ENCODE measurements at places on chromosomes 11 and 22.
A peak's percentile ranks its signal among the peaks of the same experiment; 100 is the strongest.

GRCh38 chr11:72754544-72755155, 2.4 kb upstream of the ARAP1 start:
- no peak for DNase-seq

DNA sequence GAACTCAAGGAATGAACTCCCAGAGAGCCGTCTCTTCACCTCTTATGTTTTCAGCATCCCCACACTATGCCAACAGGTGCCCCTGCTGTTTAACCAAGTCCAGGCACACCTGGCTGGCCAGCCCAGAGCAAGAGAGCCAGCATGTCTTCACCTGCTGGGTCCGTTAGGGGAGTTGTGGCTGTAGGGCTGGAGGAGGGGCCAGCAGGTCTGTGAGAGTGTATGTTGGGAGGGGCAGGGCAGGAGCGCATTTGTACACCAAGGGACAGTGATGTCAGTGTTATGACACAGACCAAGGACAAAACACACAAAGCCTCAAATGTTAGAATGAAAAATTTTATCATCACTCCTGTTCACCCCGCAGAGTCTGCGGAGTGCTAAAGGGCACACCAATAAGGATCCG, 5.8 kb downstream of the PATZ1 start:
- DNase-seq: no peak

- DNase-seq: no peak
Measured at GRCh38 chr11:66115638-66116301, 45.7 kb downstream of the PACS1 start.

DNA sequence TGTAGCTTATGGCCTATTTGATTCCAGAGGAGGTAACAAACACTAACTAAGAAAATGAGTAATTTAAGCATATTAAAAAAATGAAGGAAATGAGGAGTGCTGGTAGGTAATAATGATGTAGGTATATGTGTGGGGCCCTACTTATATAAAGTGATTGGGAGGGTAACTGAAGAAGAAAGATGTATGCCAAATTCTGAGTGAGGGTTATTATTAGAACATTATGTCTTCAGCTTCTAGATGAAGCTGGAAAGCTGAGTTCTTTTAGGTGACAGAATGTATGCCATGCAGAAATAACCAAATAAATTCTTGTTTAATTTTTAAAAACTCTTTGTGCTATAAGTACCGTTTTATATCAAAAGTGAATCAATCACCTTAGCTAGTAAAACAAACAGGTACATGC, 479.6 kb upstream of the TENM4 start:
- DNase-seq: no peak

GRCh38 chr11:77547863-77548551, 41.7 kb upstream of the AQP11 start:
- DNase-seq: peak; percentile 76

DNA sequence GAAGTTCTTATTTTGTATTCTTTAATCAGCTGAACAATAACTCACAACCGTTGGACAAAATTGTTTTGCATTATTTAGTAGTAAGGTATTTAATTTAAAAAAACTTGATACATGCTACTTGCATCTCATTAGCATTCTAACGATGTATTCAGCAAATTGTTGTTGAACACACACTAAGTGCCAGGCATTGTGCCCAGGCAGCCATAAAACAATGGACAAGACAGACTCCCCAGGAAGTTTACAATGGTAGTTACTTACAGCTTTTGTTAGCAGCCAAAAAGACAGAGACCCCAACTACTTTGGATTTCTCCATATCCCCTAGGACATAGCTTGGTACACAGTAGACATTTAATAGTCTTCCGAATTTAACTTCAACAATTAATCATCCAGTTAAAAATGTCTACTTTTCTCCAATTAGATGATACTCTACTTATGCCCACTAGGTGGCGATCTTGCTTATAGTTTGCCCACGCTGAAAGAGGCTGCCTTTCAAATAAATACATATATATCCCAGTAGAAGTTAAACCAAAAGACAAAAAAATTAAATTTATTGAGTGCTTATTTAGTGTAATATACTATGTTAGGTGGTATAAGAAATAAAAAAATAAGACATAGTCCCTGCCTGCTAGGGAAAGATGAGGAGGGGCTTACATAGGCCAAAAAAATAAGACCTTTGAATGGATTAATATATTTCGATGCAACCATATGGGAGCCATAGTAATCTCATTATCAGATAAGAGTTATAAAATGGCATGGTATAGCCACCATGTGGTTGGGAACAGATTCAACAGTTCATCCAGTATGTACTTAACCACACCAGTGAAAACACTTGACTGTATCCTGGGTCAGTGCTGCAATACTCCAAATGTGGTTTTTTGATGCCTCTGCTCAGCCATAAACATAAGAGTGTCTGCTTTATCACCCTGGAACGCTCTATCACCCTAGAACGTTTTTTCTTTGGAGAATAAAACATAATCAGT, 2.0 kb upstream of the FJX1 start:
- peak; percentile 48 for DNase-seq

- no peak for DNase-seq
Measured at GRCh38 chr11:88293931-88294330, 43.6 kb downstream of the CTSC start.

DNA sequence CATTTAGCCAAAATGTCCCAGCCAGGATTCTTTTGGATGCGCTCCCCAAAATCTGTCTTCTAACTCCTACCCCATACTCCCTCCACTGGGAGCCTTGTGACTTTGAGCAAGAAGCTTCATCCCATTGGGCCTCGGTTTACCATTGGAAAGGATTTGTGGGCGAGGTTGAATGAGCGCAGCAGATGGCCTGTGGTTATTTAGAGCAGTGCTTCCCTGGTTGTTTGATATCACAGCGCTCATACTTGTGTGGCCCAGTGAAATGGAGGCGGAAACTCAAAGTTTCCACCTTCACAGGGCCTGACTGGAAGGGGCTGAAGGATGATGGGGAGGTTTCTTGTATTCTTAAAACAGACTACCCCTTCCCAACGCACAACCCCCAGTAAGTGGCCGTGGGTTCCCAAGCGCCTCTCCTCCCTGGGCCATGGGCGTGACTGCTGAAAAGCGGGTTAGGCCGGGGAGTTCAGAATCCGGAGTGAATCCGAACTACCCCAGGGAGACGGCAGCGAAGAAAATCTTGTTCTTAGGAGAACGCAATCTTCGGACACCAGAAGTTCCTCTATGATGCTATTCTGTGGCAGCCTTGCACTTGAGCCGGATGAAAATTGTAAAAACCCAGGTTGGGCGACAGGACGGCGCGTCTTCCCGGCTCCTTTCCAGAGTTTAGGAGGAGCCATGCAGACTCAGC, 1.2 kb upstream of the ATF4 start:
- peak; percentile 49 for DNase-seq

DNA sequence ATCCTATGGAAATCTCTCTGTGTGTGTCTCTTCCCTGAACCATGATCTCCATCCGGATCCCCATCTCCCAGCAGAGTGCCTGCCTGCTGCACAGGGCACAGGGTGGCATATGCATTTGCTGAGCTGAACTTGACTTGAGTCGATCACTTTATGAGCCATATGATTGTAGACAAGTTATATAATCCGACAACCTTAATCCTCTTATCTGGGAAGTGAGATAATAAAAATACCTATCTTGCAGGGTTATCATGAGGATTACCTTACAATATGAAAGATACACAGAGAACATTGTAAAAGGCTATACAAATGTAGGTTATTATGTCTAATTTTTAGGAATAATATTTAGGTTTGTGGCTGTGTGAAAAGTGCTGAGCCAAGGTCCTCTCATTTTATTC, 124.5 kb downstream of the ST3GAL4 start:
- DNase-seq: no peak

- DNase-seq: peak; percentile 27
Measured at GRCh38 chr22:43185860-43186261, 1.1 kb downstream of the TTLL12 start.

GRCh38 chr11:28835790-28836189, 727.6 kb downstream of the METTL15 start:
- DNase-seq: no peak

- DNase-seq: no peak
Measured at GRCh38 chr11:16713594-16713993, 24.9 kb upstream of the C11orf58 start.

DNA sequence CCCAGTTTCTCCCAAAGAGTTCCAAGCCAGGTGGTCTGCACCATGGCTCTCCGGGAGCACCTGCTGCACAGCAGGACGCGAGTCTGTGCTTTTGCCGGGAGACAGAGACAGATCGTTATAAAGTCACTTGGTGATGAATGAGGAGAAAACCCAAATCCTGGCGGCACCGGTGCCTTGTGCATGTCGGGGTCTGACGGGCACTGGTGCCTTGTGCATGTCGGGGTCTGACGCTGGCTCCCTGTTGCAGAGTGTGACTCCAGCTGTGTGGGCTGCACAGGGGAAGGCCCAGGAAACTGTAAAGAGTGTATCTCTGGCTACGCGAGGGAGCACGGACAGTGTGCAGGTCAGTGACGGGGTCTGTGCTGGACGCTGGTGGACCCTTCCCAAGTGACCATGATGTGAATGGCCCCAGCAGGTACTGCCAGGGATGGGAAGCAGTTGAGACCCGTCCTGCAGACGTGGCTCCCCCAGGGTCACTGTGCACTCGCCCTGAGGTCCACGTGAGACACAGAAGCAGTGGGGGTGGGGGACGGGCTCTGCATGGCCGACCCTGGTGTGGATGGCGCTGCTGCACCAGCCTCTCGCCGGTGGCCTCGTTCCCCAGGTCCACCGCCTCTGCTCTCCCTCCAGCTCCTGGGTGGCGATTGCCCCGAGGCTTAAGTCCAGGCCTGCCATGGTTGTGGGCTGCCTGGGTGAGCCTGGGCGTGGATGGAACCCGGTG, 5.8 kb downstream of the CRELD2 start:
- no peak for DNase-seq

DNA sequence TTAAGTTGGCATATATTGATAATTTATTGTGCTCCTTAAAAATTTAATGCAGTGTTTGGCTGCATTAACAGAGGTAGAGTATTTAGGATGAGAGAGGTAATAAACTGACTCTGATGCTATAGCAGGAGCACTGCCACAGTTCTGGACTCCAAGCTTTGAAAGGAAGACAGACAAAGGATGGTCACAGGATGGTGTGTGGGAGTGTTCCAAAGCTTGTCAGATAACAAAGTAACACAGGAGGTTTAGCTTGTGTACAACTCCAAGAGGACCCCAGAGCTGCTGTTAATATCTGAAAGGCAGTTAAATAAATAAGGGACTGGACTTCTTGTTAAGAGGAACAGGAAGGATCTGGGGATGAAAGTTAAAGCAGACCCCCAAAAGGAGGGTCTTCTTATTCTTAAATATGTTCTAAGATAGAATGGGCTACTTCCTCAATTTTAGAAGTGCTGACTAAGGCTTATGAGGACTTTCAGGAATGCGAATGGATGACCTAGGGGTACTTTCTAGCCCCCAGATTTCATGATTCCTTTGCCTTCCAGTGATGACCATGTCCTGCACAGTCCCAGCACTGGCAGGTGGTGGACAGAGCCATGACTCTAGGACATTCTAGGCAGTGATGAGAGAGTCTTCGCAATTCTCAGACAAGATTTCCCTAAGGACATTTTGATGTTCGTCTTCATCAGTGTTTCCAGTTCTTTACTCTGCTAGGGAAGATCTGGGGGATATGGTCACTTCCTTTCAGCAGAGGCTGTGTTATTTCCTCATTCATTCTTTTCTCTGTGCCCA, 149.1 kb upstream of the RASSF10 start:
- DNase-seq: no peak

GRCh38 chr11:113730887-113731726, 25.0 kb upstream of the TMPRSS5 start:
- DNase-seq: peak; percentile 29

DNA sequence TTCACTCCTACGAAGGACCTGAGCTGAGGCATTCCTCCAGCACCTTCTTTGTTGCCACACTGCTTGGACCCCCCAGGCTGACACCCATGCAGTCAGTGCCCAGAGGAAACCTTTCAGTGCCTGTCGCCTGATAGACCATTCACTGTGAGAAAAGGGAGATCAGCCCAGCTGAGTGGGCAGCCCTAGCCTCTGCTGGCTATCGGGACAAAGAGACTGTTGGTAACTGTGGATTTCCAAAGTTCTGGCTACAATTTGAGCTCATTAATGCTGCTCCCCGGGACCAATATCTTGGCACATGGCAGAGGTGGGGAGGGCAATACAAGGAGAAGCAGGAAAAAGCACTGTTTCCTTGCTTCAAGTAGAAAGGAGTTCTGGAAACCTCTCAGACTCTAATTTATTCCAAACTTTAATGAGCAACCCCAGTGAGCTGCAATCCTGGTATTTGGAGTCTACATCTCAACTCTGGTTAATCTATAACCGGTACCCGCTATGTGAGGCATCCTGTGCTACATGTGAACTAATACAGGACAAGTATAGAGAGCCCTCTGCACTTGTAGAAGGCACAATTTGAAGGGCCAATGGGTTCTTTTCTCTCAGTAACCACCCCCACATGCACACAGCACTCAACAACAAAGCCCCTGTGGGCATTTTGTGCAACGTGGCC, 200.7 kb upstream of the NCAM1 start:
- DNase-seq: no peak

DNA sequence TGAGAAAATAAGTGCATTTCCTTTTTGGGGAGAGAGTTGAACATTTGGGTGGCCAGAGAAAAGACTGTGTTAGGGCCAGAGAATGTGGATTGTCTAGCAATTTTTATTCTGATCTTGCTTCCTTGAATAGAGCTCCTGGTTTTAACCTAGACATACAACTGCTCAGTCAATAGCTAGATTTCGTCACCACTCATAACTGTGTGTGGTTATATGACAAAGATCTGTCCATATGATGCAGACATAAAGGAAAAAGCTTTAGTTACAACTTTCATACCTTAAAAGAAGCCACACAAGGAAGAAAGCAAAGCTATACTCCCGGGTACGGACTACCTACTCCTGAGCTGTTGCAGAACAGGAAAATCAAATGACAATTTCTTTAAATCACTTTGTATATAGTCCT, 37.2 kb downstream of the MS4A6A start:
- no peak for DNase-seq

DNA sequence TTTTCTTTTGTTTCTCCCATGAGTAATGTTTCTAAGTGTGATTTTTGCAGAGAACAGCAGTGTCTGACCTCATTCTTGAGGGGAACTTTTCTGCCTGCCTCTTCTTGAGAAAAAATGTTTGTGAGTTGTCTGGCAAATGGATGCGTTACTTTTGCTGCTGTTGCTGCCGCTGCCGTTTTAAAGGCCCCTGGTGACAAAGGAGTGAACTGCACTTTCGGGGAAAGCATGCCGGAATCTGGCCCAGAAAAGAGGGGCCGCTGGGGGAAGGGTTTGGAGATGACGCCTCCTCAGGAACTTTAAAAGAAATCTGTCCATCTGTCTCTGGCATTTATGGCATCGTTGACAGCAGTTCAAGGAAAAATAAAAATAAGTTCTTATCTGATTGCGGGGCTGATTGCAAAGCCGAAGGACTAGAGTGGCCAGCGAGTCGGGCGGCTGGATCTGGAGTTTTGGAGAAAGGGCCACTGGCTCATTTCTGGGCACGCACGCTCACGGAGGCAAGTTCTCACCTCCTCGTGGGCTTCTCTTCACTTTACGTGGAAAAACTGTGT, 16.5 kb downstream of the ZBTB16 start:
- DNase-seq: peak; percentile 31

- no peak for DNase-seq
Measured at GRCh38 chr11:44344921-44345320, 35.0 kb upstream of the ALX4 start.

- DNase-seq: no peak
Measured at GRCh38 chr11:3041699-3042441, 15.4 kb downstream of the CARS1 start.

- DNase-seq: no peak
Measured at GRCh38 chr22:19703869-19704268, 10.4 kb upstream of the SEPTIN5 start.
